ENCODE measurements at places on chromosomes 4 and X.

- DNase-seq: no peak
Measured at GRCh38 chr4:184145596-184145995, 72.1 kb downstream of the ENPP6 start.

DNA sequence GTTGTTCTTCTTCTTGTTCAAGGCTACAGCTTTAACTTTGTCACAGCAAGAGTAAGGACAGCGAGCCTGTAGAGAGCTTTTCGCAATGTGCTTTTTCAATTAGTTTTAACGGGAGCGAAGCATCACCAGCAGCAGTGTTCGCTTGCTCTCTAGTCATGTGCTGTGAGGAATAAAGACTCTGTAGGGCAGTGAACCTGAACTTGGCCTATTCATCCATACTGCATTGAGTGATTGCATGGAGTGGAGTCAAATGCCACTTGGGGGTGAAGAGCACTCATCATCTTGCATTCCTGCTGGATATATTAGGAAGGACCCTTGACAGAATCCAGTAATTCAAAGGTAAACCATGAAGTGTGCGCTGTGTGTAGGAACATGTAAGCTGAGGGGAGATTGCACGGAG, 240.0 kb downstream of the FRMPD4 start:
- DNase-seq: no peak

- DNase-seq: no peak
Measured at GRCh38 chr4:132238697-132239096, 910.4 kb upstream of the PCDH10 start.

DNA sequence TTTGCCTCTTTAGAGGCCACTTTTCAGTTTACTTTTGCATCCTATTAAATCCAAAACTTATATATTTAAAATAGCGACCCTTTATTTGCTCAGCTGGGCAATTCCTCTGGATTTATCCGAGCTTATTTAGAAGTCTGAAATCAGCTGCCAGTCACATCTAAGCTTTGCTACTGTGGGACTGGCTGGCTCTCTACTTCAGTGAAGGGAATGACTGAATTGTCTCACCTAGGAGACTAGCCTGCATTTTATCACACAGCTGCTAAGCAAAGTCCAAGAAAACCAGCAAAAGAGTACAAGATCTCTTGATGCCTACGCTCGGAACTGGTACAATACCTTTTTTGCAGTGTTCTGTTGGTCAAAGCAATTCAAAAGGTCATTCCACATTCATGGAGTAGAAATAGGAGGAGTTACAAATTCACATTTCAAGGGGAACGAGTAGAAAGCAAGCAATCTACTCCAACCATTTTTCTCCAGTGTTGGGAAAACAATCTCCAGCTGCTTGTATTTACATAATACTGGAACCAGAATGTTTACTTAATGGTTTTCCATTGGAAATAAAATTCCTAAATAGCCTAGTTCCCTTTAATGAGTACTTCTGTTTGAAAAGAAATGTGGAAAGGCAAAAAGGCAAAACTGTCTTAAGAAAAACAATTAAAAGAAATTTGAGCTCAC, 160.2 kb downstream of the MAGEB5 start:
- no peak for DNase-seq

- no peak for DNase-seq
Measured at GRCh38 chr4:162061214-162061613, 102.6 kb downstream of the FSTL5 start.

- DNase-seq: no peak
Measured at GRCh38 chr4:147325571-147325981, 155.3 kb upstream of the EDNRA start.

- DNase-seq: no peak
Measured at GRCh38 chr4:106303548-106304281, 12.3 kb downstream of the TBCK start.

DNA sequence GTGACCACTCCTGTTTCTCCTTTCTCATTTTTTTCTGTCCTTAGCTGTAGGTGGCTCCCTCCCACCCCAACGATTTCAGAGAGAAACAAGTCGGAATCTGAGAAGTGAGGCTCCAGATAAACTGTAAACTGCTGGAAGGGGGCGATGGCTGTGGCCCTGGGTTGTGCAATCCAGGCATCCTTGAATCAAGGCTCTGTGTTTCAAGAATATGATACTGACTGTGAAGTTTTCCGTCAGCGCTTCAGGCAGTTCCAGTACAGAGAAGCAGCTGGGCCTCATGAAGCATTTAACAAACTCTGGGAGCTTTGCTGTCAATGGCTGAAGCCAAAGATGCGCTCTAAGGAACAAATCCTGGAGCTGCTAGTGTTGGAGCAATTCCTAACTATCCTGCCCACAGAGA, 37.7 kb downstream of the ETDC start:
- DNase-seq: no peak

DNA sequence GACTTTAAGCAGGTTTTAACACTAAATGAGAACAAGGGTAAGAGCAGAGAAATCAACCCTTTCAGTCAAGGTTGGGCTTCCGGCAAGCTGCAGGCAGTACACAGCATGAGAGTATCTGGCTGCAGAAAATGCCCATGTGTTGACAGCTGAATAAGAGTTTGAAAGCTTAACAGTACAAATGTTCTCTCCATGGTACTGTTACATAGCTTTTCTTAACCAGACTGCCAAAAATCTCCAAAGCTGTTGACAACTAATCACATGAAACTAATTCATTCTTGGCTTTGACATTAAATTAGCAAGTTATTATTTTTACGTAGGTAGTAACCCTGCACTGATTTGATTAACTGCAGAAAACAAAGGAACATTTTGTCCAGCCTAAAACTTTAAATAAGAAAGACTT, 153.5 kb downstream of the SLC10A7 start:
- no peak for DNase-seq

GRCh38 chr4:15100994-15101695, 98.9 kb downstream of the CPEB2 start:
- no peak for DNase-seq

- DNase-seq: no peak
Measured at GRCh38 chr4:81030981-81031791, 678 bp downstream of the BMP3 start.

DNA sequence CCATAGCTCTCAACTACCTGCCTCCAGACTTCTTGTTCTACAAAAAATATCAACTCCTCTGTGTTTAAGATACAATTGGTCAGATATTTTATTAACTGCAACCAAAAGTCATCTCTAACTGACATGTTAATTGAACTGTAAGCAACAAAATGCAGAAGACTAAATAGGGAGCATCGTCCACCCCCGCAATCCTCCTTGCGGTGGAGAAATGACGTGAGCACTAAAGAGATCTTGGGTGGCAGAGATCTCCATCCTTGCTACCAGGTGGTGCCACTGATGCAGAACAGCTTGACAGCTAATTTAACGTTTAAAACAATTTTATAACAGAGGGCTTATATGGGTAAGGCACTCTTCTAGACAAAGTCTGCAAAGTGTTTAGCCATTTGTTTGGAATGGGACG, 164.4 kb upstream of the FTHL17 start:
- no peak for DNase-seq

GRCh38 chr4:8315435-8316250, 46.1 kb downstream of the HTRA3 start:
- peak; percentile 86 for DNase-seq

DNA sequence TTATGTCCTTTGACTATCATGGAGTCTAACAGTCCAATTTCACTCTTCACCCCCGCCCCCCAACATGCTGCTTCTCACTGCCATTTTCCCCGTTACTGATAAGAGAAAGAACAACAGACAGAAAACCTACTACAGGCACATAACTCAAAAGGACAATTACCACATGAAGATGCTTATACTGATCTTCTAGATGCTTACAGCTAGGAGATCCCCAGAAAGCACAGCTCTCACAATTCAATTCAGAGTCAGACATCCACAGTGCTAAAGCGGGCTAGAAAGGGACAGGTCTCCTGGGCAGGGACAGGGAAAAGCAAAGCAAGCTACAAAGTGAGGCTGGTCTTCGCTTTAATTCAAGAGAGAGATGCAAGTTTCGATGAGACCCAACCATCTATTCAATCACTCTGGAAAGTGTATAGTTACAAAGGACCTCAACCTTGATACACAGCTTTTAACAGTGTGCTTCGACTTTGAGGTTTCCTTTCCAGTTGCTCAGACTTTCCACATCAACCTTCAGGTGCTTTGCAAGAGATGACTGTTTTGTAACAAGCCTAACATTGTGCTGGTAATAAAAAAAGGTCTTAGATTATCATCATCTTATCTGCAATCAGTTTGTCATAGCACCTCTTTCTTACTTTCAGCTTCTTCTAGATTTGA, 60.9 kb downstream of the LEF1 start:
- DNase-seq: no peak

- DNase-seq: no peak
Measured at GRCh38 chrX:111338095-111338698, 67.9 kb upstream of the CAPN6 start.

GRCh38 chr4:185780472-185780871, 31.5 kb downstream of the SORBS2 start:
- no peak for DNase-seq

DNA sequence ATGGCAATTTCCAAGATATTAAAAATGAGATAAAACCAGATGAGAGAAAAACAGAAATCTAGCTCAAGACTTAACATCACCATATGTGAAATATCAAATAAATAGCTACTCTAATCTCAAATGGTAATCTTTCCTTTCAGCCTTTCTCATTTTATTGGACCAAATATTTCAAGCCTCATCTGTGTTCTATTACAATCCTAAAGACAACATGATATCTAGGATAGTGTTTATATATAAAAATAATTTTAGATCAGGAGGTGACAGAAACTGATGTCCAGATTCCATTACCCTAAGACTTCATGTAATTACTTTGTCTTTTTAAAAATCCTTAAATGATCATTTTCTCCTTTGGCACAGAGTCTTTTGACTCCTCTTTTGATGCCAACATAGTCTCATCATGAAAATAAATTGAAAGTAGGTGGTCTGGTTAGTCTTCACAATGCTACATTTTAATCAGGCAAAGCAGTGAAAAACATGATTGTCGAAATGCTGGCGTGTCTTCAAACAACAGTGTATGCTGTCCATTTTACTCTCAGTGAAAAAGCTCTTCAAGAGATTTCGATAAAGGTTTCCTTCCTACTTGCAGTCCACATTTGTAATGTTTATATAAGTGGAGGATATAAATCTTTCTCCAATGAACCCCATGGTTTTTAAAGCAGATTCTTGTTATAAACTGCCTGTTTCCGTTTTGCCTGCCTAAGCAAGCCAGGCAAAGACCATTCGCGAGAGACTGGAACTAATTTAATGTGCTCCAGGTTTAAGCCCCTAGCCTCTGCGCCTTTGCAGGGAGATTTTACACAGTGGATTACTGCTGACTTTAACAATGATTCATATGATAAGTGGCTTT, 169.8 kb downstream of the SCFD2 start:
- DNase-seq: no peak

- no peak for DNase-seq
Measured at GRCh38 chr4:97953171-97953941, 189.9 kb downstream of the STPG2 start.

Measured in vagina (tissue), 2 donors.